ENCODE measurements at places on chromosomes 6 and 20. TPM values are rescaled to one million over a fixed set of nuclear protein-coding genes. Genes with fewer than 3 reads are reported as not detected.

- no peak for DNase-seq
Observed at GRCh38 chr6:89581689-89582088, 56.9 kb downstream of the LYRM2 start.

- DNase-seq: peak; percentile 88
Observed at GRCh38 chr6:89035252-89036101, 45.1 kb upstream of the PNRC1 start.

Gene FAM50B
- polyA plus RNA-seq: 7.9 TPM

GRCh38 chr20:32070690-32071213 is 18.7 kb downstream of the HCK start:
- DNase-seq: no peak

- no peak for DNase-seq
Observed at GRCh38 chr20:24738981-24739633, 210.0 kb upstream of the CST7 start.

GRCh38 chr20:47150403-47151152 is 205.9 kb downstream of the ZMYND8 start:
- DNase-seq: no peak

Gene ITPA
- polyA plus RNA-seq: 71.5 TPM

GRCh38 chr20:19885939-19886660 is 128.0 kb downstream of the RIN2 start:
- DNase-seq: peak; percentile 64

Gene SPAG4
- 2.1 TPM for polyA plus RNA-seq

Gene PRDM1
- 5.0 TPM for polyA plus RNA-seq

Measured in right lung (tissue), 10 donors.